ENCODE measurements at places on chromosomes 12 and 14.

DNA sequence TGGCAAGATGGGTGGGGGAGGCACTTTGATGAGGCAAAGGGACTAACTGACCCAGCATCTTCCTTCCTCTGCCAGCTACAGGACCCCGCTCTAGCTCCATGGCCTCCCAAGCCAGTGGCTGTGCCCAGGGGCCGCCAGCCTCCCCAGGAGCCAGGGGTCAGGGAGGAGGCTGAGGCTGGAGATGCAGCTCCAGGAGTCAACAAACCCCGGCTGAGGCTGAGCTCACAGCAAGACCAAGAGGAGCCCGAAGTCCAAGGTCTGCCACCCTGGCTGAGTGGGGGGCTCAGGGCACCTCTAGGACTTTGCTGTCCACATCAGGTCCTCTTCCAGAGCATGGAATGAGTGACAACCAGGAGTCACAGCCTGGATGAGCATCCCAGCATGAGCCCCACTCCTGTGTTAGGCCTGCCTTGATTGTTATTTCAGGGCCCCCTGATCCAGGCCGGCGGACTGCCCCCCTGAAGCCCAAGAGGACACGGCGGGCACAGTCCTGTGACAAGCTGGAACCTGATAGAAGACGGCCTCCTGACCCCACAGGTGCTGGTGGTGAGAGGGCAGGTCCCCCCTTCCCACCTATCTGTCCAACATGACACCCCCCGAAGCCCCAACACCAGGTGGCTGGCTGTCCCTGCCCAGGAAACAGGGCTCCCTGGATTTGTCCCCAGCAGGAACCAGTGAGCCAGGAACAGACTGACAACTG, 2.5 kb upstream of the CPNE6 start:
- no peak for DNase-seq

- no peak for DNase-seq
Measured at GRCh38 chr12:29528161-29528560, 30.7 kb upstream of the OVCH1 start.

GRCh38 chr12:49662998-49663843, 39.9 kb downstream of the PRPF40B start:
- peak; percentile 91 for DNase-seq

- DNase-seq, result no peak
Measured at GRCh38 chr12:132502149-132502881, 12.4 kb downstream of the FBRSL1 start.

DNA sequence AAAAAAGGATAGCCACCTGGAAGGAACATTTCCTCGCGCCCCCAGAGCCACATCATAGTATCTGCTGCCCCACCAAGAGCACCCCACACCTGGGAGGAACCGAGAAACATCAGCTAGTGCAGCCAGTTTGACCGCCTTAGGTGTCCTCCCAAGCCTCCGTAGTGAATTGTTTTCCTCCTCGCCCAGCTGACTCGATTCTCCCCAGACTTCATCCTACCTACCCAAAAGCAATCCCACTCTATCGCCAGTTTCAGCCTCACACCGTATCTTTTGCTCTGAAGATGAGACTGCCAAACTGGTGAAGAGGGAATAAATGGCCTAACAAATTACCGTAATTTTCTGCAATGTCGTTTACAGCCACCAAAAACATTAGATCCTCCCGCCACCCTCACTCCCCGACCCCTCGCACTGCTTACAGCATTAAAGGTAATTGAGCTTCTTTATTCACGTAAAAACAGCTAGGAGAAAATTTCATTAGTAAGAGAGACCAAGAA, 1.2 kb upstream of the SLC11A2 start:
- DNase-seq, result no peak

DNA sequence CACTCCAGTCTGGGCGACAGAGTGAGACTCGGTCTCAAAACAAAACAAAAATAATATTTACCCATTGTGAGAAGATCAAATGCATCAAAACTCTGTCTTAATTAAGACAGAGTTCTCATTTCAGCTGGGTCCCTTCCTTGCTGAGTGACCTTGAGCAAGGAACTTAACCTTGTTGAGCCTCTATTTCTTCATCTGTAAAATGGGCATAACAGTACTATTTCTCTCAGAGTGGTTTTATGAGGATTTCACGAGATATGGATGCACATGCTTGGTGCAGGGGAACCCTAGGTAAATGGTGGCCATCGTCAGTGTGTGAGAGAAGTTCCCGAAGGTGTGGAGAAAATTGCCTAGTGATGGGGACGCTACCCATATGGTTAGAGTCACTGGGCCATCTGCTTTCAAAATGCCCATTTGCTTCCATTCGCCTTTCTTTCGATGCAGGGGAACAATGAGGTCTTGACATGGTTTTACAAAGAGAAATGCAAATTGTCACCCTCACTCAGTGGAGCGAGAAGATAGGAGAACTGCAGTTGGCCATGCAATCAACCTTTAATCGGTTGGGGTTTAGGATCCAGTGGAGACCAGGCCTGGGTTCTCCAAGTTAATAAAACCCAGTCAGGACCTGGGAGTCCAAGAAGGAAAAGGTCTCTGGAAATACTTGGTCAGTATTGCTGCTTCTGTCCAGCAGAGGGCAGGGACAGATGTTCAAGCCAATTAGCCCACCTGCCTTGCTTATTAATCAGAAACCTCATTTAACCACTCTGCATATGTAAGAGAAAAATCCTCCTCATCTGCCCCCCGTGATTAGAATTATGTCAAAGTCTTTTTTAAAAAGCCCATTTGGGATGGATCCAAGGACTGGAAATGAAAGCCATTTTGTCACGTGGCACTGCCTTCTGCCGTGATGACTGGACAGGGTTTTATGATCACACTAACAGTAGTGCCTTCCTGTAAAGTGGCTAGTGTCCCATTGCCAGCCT, 37.2 kb downstream of the CFAP251 start:
- DNase-seq, result no peak

DNA sequence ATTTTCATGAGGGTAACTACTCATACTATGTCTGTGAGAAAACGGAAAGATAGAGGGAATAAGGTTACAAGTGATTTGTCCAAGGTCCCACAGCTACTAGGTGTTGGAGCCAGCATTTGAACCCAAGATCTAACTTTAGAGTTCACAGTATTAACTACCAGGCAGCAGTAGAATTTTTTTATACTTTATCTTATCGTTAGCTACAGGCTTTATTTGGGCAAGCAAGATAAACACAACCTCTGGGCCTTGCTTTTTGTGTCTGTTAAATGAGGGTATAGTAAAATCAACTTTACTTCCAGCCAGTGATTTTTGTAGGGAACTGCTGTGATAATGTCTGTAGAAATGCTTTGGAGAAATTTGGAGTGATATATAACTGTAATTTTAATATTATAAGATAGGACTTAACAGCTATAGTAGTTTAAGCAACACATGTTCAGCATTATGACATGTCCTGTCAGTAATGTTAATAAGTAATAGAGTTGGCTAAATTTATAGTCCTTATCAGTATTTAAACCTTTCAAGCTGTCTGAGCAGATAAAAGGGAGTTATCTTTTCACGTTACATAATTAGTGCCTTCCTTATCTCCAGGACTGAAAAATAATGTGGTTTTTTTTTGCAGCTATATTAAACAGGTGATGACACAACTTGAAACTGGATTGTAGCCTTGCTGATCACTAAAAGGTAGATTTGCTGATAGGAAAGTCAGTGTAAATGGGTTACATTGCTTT, 12.8 kb downstream of the LEMD3 start:
- no peak for DNase-seq

DNA sequence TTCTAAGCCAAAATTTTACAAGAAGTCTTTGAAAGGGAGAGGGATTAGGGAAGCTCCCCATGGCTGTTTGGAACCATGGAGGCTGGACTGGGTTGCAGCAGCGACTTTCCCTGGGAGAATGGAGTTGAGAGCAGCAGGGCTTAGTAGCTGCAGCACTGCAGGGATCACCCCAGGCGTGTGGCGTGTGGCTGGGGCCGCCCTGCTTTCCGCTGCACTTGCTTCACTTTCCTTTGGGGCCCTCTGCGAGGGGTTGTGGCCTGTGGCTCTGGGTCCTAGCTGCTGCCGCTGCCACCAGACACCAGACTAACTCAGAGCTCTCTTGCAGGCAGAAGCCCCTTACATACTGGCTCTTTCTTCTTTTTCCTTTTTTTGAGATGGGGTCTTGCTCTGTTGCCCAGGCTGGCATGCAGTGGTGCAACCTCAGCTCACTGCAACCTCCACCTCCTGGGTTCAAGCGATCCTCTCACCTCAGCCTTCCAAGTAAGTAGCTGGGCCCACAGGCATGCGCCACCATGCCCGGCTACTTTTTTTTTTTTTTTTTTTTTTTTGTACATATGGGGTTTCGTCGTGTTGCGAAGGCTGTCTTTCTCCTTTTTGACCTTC, 25.4 kb downstream of the CCDC62 start:
- no peak for DNase-seq

- no peak for DNase-seq
Measured at GRCh38 chr14:103738701-103739451, 23.3 kb downstream of the ZFYVE21 start.

GRCh38 chr14:63544591-63545299, 1.6 kb upstream of the PPP2R5E start:
- no peak for DNase-seq

DNA sequence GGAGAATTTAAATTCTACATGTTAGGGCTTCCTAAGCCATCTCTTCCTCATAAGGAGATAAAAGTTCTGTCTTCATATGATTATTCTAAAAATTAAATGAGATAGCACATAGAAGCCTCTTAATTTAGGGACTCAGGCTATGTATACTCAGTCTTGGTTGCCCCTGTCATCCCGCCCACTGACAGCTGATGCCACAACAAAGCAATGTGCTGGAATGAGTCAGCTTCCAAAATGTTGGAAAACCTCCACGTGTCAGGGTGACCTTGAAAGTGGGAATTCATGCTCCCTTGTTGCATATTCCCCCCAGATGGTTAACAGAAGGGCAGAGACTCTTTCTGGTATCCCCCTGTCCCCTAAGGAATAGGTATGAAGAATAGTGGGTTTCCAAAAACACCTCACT, 238.0 kb upstream of the DDHD1 start:
- DNase-seq, result no peak

- no peak for DNase-seq
Measured at GRCh38 chr12:68621472-68622081, 10.9 kb downstream of the RAP1B start.

GRCh38 chr12:12990700-12991468, 9.2 kb downstream of the HEBP1 start:
- DNase-seq, result no peak

DNA sequence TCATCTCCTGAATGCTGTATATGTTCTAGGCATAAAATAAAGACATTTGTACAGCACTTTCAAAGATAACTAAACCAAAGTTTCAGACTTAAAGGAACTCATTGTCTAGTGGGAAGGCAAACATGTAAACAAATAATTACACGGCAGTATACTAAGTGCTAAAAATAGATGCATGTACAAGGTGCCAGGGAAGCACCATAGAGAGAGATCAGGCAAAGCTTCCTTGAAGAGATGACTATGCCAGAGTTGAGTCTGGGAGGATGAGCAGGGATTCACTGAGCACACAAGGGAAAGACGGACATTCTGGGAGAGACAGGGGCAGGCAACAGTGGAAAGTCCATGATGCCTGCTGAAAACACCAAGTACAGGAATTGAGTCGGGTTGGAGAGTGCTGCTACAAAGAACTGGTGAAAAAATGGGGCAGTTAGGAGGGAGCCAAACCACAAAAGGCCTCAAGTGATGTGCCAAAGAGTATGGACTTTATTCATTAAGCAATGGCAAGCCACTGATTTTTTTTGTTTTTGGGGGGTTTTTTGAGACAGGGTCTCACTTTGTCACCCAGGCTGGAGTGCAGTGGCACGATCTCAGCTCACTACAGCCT, 26.8 kb downstream of the ANKS1B start:
- DNase-seq, result no peak

- no peak for DNase-seq
Measured at GRCh38 chr14:29442696-29443095, 485.0 kb downstream of the PRKD1 start.

GRCh38 chr12:11621797-11622423, 27.6 kb upstream of the ETV6 start:
- DNase-seq, result peak; percentile 43

DNA sequence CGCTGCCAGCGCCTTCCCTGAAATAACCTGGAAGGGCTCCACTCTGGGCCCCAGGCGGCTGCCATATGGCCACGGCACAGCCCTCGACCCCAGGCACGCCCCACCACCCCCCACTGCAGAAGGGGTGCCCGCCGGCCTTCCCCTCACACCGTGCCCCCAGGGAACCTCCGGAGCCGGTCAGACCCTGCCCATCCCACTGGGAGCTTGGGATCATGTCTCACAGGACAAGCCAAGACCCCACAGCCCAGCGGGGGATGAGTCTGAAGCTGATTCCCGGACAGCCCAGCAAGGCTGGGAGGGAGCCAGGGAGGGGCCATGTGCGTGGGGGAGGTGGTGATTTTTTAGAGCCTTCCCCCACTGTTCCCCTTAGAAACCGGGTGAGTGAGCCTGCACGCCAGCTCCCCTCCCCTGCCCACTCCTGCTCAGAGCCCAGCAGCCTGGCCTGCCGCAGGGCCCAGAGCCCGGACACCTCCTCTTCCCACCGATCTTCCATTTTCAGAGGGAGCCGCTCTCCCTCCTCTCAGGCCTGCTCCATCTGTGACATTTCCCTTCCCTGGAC, 1.4 kb downstream of the RIMBP2 start:
- DNase-seq, result no peak

All from CD4-positive, alpha-beta T cell treated with Interleukin-15 for 1 hour (primary cell).